Hypothalamus (tissue), 51 donors: ENCODE measurements at places on chromosomes 2 and 18.

DNA sequence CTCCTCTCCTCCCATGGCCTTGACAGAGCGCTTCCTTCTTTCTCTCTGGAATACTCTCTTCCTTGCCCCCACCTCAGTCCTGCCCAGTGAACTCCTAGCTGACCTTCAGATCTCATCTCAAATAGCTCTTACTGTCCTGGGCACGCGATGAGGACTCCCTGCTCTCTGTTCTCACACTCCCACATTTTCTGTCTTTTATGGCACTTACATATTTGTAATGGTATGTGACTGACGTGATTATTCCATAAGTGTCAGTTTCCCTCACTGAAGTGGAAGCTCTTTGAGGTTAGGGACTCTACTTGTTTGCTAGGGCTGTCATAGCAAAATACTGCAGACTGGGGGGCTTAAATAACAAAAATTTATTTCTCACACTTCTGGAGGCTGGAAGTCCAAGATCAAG lies 1.7 kb upstream of the DYSF start:
- DNase-seq, result no peak

- DNase-seq, result no peak
Observed at GRCh38 chr18:27636576-27637085, 451.5 kb upstream of the CHST9 start.

- DNase-seq, result no peak
Observed at GRCh38 chr2:217332866-217333265, 473.0 kb upstream of the TNP1 start.

GRCh38 chr2:119010336-119010735 lies 68.3 kb downstream of the MARCO start:
- DNase-seq, result no peak

GRCh38 chr2:216057688-216058193 lies 23.9 kb downstream of the PECR start:
- no peak for DNase-seq

GRCh38 chr2:23454501-23455120 lies 69.6 kb downstream of the KLHL29 start:
- no peak for DNase-seq

DNA sequence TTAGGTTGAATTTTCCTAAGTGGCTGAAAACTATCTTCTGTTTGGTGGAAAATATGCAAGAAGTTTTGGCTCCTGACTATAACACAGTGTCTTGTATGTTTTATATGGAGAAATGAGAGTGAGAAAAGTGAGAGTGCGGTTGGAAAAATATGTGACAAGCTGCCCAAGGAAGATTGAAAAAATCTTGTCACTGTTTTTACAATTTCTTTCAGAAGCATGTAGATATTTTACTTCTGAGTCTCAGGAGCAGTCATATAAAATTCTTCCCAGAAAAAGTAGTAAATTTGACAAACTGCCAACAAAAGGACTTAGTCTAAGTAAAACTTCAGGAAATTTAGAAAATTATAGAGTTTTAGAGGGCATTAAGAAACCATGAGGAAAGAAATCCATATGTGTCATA lies 19.4 kb upstream of the RMND5A start:
- DNase-seq, result no peak

DNA sequence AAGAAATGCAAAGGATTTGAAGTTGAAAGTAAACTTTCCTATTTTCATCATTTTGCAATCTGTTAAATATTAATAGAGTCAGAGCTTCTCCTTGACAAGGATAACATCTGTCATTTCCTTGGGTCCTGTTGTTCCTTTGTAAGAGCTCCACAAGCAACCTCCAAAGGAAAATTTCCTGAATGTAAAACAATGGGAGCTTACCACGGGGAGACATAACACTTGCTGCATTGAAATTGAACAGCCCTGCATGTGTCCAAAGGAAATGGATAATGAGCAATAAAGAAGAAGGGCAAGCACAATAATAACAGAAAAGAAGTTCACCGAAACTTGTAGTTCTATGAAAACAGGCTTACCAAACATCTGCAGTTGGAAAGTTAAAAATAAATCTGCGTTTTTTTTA lies 42.0 kb upstream of the SCG2 start:
- no peak for DNase-seq

DNA sequence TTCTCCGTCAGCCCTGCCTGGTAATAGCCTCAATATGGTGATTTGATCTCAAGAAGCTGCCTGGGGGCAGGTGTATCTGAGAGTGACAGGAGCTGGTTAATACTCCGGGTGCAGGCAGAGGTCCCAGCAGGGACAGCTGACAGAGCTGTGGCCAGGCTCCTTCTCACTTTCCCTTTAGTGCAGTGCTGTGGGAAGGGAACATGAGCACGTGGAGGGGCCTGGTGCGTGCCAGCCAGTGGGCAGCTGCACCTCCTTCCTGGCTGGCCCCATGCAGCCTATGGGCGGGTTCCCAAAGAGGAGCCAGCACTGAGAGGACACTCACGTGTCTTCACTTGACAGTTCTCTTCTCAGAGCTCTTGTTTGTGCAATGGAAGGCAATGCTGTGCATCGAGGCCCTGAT lies 9.1 kb downstream of the CNNM4 start:
- DNase-seq, result no peak

DNA sequence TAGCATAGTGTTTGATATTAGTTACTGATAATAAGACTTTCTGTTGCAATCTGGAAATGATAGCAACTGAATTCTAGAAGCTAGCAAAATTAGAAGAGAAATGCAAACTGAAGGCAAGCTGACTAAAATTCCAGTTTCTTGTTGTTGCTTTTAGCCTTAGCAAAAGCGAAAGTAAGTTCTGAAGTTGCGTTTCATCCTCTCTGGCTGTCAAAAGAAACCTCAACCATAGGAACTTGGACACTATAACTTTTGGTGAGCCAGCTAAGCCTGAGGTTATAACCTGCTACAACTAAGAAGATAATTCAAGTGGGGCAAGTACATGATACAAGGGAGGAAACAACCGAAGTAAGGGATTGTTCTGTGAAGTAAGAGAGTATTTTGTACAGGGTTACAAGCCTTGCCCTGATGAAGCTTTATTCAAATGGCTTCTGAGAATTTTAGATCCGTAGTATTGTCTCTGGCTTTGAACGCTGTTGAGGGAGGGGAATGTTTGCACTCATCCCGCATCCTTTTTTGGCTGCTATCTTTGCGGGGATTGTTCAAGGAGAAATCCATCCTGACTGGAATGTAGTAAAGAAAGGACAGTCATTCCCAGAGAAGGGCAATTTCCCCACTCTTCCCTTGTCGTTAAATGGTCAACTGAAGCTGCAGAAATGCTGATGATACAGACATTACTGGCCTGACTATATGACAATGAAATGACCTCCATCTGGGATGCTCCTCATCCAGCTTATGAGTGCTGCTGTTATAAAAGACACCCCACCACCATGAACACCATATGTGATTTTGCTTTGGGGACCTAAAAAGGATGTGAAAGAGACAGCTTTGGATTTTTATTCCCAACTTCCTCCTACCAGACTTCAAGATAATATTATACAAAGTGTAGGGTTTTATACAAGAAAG lies 7.0 kb upstream of the TMX3 start:
- DNase-seq, result no peak

DNA sequence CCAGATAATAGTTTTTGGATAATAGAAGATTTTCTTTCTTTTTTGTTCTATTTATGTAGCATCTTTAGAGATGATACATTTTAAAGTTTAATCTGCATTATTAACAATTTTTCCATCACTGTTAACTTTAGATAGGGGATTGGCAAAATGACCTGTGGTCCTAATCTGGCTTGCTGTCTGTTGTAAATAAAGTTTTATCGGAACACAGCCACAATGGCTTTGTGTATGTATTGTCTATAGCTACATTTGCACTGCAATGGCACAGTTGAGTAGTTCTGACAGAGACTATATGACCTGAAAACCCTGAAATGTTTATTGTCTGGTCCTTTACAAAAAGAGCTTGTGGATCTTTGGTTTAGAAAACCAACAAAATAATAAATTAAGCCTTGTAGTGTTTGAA lies 97.0 kb upstream of the CERS6 start:
- DNase-seq, result no peak

DNA sequence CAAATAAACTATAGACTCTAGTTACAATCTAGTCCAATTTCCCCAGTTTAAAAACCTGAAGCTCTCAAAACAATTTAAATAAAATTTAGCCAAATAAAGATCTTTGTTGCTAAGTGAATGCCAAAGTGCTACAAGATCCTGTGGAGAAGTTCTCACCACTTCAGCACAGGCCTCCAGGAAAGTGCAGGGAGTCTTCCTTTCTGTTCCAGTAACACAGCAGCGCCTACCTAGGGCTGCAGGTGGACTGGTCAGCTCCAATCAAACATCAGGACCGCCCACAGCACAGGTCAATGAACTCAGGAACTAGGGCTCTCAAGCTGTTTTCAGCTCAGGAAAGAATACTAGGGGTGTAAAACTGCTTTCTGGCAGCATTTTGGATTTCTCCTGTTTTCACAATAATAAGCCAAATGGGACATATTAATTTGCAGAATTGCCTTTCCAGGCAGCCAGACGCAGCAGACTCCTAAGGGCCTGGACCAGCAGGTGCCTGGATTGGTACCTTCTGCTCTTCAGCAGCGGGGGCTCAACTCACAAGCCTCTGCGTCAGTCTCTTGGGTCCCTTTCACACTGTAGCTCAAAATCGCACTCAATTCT lies 1.5 kb downstream of the FAM110C start:
- DNase-seq, result no peak

DNA sequence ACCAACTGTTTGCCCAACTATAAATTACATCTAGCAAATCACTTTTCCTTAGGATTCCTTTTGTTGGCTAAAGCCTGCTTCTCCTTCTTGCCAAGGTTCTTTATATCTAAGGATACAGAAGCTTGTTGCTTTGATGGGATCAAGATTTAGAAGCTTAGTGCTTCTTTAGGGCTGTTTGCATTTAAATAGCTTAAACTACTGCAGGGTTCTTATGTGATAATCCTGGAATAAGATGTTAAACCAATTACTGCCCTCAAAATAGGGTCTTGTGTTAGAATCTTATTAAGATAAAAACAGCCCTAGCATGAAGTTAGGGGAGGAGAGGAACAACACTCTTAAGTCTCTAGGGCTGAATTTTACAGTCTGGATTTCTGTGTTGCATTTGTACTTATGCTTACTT lies 64.2 kb downstream of the KIF5C start:
- DNase-seq, result no peak

DNA sequence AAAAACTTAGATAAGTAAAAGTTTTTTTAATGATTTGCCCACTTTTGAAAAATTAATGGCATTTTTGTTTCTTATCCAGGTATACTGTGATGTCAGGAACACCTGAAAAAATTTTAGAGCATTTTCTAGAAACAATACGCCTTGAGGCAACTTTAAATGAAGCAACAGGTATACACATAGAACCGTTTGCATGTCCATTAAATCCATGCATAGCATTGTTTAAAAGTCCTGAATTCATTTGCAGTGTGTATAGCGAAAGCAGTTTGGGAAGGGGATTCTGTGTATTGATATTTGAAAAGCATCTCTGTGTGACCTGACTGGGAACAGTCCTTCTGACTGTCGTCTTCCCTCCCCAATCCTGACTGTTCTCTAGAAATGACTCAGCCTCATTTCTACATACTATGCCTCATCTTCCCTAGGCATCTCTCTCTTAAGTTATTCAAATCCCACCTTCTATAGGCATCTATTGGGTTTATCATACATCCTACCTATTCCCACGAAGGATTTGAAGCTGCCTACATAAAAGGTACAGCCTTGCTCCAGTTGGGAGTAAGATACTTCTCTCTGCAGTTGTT lies 79.2 kb upstream of the MAP3K20 start:
- DNase-seq, result no peak

DNA sequence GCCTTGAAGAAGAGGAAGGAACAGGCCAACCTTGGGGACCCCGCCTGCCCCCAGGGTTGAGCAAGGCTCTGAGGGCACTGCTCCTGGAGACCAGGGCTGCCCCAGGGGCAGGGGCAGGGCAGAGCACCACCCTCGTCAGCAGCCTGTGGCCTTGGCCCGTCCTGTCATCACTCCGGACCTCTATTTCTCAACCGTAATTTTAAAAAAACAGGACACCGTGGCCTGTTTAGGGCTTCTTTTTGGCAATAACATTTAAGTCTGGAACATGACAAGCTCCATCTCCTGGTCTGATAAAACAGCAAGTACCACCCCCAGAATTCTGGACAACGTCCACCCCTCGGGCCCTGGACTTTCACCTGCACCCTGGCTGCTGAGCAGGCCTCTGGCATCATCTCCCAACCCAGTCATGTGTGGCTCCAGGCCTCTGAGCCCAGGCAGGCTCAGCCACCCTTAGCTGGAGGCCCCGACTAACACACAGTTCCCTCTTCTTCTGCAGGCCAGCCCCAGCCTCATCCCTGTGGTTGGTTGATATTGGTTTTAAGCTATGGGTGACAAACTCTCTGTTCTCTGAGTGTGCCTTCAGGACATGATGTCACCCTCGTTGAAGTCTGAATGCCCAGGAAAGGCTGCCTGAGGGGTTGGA lies 22.6 kb upstream of the ID2 start:
- DNase-seq, result no peak

DNA sequence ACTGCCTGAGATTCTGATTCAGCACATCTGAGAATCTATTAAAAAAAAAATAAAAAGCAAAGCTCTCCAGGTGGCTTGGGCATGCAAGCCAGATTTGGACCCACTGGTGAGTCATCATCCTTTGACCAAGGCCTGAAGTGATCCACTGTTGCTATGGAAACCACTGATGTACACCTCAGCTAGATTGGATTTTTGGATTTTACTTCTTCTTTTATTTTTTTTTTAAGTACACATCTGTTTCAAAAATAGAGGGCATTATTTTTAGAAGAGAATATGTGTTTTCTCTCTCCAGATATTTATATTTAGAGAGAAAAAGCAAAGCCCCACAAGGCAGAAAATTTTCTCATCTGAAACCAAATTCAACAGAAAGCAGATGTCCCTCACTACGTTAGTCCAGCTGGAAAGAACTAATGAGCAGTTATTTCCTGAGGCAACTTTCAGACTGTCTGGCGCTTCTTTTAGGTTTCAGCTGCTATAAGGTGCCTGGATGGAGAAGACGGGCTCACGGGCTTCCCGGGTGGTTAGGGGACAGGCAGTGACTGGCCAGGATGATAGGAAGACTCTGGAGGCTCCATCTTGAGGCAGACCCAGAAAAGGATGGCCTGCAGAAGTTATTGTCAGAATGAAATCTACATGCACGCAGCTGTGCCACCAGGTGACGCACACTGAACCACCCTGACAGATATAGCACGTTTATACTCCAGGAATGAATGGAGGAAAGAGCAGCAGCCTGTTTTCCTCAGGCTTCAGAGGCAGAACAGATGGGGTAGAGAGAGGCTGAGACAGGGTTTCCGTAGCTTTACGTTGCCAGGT lies 50.5 kb downstream of the MRPL35 start:
- DNase-seq, result no peak

- no peak for DNase-seq
Observed at GRCh38 chr2:61639721-61640120, 101.6 kb upstream of the XPO1 start.

- DNase-seq, result no peak
Observed at GRCh38 chr2:239391286-239392071, 9.3 kb downstream of the HDAC4 start.

DNA sequence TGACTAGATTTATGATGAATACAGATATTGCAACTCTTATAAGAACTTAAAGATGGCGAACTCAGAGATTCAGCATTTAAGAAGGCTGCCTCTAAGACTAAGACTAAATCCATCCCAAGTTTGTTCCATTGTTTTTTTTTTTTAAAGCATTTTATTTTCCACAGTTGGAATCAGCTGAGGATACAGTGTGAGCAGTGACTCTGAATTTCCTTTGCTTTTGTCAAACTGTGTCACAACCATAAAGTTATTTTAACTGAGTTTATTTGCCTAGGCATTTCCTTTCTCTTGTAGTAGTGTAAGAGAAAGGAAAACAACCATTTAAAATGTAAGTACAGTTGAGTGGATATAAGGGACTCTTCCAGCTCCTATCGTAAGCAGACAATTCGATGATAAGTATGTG lies 63.9 kb downstream of the ZEB2 start:
- no peak for DNase-seq
